Natural killer cell treated with Interleukin-12 subunit alpha and Interleukin-12 subunit beta and Interleukin-15 and Interleukin-18, amount 100 ng/mL, for 72 hours (primary cell): ENCODE measurements at places on chromosomes 2 and 18. TPM values are rescaled to one million over a fixed set of nuclear protein-coding genes. Genes with fewer than 3 reads are reported as not detected.

DNA sequence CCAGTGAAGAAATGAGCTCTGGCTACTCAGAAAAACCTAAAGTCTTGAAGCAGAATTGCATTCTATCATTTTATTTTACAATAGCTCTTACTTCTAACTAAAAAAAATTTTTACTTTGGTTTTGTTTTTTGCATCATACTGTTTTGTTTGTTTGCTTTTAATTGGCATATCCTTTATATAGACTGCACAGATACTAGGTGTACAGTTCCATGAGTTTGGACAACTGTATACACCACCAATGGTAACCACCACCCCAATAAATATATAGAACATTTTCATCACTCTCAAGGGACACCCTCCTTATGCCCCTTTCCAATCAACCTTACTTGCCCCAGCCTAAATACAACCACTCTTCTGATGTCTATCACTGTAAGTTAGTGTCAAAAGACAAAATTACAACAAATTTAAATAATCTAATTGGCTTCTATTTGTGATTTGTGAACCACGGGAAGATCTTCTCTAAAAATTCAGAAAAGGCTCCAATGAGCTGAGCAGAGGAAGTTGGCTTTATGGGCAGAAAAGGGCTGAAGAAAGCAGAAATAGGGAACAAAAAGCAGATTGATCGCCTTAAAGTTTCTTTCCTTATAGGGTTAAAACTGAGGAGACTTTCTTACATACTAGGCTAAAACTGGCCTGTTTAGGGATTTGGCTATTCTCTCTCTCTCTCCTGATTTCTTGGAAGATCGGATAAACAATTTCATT is 22.2 kb upstream of the SOS1 start:
- no peak for DNase-seq

KYNU gene
- total RNA-seq: not detected

- DNase-seq: no peak
These were observed 28.2 kb upstream of the INO80C start for GRCh38 chr18:35525795-35526494.

GRCh38 chr2:135124924-135125886 is 73.1 kb downstream of the RAB3GAP1 start:
- DNase-seq: no peak

- no peak for DNase-seq
These were observed 199.5 kb downstream of the OSR1 start for GRCh38 chr2:19158896-19159295.

STARD6 gene
- not detected for total RNA-seq

- DNase-seq: no peak
These were observed 4.4 kb downstream of the ACTR2 start for GRCh38 chr2:65231892-65232477.

GRCh38 chr2:190656301-190656700 is 7.4 kb downstream of the NAB1 start:
- no peak for DNase-seq

DNA sequence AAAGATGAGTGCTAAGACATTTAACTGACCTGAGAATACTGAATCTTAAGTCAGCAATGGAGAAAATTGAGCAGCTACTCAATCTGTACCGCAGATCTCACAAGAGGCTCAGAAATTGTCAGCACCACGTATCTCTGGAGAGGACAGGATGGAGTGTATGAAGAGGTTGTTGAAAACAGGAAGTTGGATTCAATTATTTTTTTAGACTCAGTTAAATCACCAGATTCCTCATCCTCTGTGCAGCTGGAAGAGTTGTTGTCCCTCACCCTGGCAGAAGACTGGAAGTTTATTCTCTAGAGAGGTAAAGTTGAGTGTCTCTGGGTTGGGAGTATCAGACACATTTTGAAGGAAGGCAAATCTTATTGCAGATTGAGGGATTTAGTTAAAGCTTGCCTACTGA is 114.9 kb upstream of the NT5C1B start:
- no peak for DNase-seq

- DNase-seq: no peak
These were observed 466.8 kb upstream of the ZEB2 start for GRCh38 chr2:144986691-144987090.

GRCh38 chr18:24601585-24601984 is 141.1 kb downstream of the HRH4 start:
- DNase-seq: no peak

DNA sequence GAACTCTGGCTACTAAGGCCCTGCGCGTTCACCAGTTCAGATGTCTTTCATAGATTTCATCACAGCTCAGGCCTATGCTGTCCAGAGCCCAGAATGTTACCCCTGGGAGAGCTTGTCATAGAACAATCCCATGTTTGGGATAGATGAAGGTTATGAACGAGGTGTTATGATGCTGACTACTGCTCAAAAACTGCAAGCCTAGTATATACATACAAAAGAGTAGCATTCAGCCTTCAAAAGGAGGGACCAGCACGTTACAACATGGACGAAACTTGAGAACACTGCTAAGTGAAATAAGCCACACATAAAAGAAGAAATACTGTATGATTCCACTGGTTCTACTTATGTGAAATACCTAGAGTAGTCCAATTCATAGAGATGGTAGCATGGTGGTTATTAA is 401.9 kb downstream of the NBAS start:
- DNase-seq: no peak

FOXD4L1 gene
- total RNA-seq: 0.17 TPM

GRB14 gene
- total RNA-seq: not detected

GRCh38 chr18:40866013-40866645 is 1088.9 kb upstream of the PIK3C3 start:
- no peak for DNase-seq

COL4A3 gene
- total RNA-seq: 0.62 TPM

- no peak for DNase-seq
These were observed 1.7 kb upstream of the PPP4R1 start for GRCh38 chr18:9616049-9616448.

RFTN2 gene
- not detected for total RNA-seq

GRCh38 chr2:20449501-20450200 is 2.8 kb downstream of the RHOB start:
- no peak for DNase-seq

DNA sequence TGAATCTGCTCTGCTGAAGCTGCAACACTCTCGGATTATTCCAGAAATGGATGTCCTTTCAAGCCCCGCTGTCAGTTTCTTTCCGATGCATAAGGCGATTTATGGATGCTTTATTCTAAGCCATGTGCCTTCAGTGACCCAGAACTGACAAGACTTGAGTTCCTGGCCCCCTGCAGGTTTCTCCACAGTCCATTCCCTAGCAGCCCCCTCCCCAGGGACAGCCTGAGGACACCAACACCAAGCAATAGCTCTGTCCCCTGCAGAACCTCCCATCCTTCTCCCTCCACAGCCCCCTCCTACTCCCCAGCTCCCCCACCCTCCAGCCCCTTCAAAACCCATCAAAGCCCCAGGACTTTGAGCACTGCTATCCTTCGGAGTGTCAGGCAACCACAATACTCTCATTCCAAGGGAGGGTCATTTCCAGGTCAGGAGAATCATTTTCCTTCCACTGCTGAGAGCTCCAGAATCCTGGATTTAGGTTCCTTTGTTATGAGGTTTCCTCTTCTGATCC is 24.6 kb upstream of the SPP2 start:
- DNase-seq: no peak

DNA sequence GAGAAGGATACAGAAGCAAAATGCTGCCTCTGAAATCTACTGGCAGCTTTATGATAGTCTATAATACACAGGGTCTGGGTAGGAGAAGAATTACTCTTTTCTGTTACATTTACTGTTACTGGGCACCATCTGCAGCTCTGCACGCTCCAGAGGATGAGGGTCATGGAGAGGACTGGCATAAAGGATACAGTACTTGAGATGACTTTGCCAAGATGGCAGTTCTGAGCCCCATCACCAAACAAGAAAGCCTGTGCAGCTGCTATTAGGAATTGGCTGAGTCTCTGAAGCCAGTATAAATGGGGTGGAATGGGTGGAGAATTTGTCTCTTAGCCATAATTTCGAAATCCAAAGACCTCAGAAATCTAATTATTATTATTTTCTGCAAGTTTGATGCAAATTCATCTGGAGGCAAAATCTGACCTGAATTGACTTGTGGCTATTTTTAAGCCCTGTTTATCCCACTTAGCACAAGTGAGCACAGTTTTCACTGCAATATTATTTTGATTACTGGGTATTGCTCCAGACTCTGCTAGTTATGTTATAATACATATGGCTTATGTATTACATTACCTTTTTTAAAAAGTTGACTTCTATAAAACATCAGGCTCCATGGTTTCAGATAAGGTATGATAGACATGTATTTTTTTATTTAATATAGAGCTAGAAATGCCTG is 579.5 kb downstream of the MBD2 start:
- DNase-seq: no peak

DNA sequence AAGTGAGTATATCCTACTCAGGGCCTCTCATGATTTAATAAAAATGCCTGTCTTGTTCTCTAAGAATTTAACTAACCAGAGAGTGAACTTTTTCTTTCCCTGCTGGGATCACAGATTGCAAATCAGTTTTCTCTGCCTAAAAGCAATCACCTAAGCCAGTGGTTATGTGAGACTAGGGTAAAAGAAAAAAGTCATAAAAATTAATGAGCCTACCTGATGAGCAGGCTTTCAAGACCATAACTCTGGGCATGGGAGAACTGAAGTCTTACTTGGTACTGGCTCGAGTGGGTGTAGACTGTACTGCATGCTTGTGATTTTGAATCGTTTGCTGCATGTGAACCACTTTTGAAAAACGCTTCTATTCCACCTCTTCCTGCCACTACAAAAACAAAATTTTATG is 1677.0 kb upstream of the LRRTM1 start:
- DNase-seq: no peak

- no peak for DNase-seq
These were observed 8.9 kb downstream of the TSPYL6 start for GRCh38 chr2:54247115-54247514.

DNA sequence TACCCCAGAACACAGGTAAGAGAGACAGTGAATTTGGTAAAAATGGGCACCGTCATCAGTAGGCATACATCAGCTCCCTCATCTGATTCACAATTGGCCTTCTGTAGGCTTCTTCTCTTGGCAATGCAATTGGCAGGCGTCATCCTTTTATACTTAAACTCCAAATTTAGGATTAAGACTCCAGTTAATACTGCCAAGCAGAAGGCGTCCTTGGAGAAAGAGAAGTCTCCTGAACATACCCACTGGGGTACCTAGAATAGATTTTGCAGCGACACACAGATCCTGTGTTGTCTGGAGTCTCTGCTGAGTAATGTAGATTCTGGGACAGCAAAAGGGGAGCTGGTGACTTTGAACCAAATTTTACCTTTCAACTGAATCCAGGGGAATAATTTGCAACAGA is 592 bp upstream of the METAP1D start:
- DNase-seq: no peak

RAD51AP2 gene
- not detected for total RNA-seq

TUBA3E gene
- not detected for total RNA-seq

- DNase-seq: no peak
These were observed 45.5 kb downstream of the AOX1 start for GRCh38 chr2:200631287-200631686.

GRCh38 chr2:48845684-48846083 is 90.2 kb upstream of the LHCGR start:
- no peak for DNase-seq

- DNase-seq: no peak
These were observed 140.5 kb downstream of the SRBD1 start for GRCh38 chr2:45470531-45470930.

DNA sequence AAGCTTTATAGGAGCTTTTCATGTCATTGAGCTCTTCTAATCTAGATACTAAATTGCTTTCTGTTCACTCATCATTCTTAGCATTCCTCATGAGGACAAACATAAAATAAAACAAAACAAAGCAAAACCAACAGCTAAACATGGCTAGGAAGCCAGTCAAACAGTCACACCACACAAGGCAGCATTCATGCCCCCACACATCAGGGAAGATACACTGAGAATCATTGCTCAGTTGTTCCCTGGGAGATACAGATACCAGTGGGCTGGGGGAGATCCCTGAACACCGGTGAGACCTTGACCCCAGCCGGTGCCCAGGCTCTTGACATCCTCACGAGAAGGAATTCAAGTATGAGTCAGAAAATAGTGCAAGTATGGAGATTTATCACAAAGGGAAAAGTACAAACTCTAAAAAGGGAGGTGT is 177.9 kb upstream of the ARL4C start:
- no peak for DNase-seq

- no peak for DNase-seq
These were observed 140.8 kb upstream of the ZFP36L2 start for GRCh38 chr2:43367012-43367782.

DNA sequence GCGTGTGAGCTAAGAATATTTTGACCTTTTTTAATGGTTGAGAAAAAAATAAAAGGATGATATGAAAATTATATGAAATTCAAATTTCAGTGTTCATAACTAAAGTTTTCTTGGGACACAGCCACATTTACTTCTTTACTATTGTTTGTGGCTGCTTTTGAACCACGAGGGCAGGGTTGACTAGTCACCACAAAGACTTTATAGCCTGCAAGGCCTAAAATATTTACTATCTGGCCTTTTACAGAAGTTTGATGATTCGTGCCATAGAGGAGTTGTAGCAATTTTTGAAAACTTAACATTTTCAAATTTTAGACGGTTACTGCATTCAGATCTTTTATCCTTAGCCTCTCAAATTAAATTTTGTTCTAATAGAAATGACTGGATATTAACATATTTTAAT is 69.9 kb downstream of the LIMS1 start:
- DNase-seq: no peak

- no peak for DNase-seq
These were observed 146.7 kb downstream of the TSN start for GRCh38 chr2:121902171-121902591.

DNA sequence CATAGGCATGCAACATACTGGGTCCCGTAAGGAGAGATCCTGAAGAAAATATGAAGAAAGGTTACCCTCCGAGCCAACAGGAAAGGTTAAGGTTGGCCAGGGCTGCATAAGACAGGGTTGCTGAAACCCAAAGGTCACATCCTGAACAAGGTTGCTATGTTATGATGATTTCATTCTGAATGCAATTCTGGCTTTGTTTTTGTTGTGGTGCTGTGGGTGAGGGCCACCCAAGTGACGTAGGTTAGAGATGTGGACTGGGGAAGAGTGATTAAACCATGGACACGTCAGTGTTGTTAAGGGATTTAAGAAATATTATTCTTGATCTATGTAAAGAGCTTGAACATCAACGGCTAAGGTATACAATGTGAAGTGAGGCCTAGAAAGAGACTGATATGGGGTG is 60.0 kb downstream of the ZEB2 start:
- peak; percentile 76 for DNase-seq

DNA sequence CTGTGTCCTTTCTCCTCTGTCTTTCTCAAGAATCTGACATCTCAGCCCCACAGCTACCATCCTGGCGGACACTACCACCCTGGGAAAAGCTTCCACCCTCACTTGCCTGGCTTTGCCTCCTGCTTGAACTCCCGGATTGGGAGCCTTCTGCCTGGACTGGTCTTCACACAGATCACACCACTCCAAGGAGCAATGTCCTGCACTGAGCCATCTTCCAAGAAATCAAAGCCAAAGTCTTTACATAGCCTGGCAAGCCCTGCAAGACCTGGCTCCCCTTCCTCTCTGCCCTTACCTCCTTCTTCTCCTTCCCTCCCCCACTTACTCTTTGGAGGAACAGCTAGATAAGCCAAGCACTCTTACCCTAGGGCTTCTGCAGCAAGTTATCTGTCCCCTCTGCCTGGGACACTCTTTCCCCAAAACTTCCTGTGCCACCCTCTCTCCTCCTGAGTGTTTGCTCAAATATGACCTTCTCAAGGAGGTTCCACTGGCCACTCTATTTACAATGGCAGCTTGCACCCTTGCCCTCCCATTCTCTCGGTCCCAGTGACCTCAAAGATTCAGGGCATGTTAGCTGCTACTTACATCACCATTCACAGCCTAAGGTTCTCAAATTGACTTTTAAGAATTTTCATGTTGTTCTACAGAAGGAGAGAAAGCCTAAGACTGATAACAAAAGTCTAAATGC is 9.7 kb downstream of the ATP8B1 start:
- DNase-seq: no peak

- no peak for DNase-seq
These were observed at the start of gene DHRS9 for GRCh38 chr2:169069341-169069740. Gene DHRS9 (plus strand): TSS chr2:169069563. CDS start chr2:169081582, 12,019 bp downstream.
